ENCODE measurements at places on chromosomes 12 and 14.
A peak's percentile ranks its signal among the peaks of the same experiment; 100 is the strongest.

DNA sequence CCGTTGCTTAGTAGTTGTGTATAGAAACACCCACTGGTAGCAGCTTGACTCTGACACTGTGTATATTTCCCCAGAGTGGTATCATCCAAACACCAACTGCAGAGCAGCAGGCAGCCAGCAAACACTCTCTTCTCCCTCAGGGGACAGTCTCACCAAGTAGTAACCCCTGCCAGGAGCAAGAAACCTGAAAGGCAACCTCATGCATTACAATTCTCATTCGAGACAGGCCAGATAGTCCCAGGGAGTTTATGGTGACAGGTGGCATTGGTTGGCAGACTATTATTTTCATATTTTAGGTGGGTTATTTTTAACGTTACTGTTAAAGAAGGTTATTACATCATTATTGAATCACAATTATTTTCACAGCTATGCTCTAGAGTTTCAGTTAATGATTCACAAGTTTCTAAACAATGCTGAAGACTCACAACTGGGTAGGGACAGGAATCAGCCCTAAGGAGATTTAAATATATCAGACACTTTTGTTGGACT lies 222.8 kb downstream of the EGLN3 start:
- DNase-seq, result no peak

- DNase-seq, result peak; percentile 93
These were observed 1.3 kb upstream of the NCOR2 start for GRCh38 chr12:124568431-124569374.

- no peak for DNase-seq
These were observed 148.4 kb upstream of the BCL2L14 start for GRCh38 chr12:11922361-11922760.

- no peak for DNase-seq
These were observed 94.7 kb downstream of the PRKAB1 start for GRCh38 chr12:119762619-119763018.

- no peak for DNase-seq
These were observed 31.9 kb downstream of the FZD10 start for GRCh38 chr12:130194154-130194553.

GRCh38 chr12:127620735-127621355 lies 646.1 kb upstream of the TMEM132C start:
- DNase-seq, result no peak

DNA sequence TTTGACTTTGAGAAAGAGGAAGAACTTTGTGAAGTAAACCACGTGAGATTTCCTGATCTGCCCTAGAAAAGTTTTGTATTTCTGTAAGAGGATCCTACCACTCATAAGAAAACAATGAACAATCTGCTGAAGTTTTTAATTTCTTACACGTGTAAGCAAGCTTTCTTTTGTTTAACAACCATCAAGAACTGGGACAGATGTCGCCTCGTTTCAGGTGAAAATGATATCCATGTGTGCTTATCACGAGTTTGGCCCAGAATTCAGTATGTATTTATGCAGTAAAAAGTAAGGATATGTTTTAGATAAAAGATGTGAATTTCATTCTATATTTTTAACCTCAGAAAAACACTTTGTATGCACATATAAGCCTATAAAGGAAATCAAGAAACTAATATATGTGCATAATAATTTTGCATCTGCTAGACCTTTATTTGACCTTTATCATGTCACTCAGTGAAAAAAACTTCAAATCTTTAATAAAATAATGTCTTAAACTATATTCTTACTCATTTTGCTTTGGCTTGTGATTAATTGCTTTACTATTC lies 56.9 kb upstream of the DHRS4 start:
- peak; percentile 34 for DNase-seq

GRCh38 chr14:76424359-76424758 lies 48.4 kb downstream of the ESRRB start:
- DNase-seq, result no peak

DNA sequence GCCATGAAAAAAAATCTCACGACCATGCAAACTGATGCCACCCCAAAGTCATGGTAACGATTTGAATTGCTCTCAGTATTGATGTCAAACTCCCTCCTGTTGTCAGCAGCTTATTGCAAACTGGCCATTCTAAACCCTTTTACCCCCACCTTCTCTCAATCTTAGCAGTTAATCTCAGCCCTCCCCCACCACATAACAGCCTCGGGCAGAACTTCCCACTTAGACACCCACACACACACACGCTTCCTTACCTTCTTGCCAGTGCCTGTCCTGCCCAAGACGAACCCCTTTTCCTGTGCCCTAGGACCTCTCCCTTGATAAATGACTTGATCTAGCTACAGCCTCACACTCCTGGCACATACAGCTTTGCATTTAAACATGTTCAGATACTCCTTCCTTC lies 56.6 kb downstream of the GPATCH2L start:
- no peak for DNase-seq

DNA sequence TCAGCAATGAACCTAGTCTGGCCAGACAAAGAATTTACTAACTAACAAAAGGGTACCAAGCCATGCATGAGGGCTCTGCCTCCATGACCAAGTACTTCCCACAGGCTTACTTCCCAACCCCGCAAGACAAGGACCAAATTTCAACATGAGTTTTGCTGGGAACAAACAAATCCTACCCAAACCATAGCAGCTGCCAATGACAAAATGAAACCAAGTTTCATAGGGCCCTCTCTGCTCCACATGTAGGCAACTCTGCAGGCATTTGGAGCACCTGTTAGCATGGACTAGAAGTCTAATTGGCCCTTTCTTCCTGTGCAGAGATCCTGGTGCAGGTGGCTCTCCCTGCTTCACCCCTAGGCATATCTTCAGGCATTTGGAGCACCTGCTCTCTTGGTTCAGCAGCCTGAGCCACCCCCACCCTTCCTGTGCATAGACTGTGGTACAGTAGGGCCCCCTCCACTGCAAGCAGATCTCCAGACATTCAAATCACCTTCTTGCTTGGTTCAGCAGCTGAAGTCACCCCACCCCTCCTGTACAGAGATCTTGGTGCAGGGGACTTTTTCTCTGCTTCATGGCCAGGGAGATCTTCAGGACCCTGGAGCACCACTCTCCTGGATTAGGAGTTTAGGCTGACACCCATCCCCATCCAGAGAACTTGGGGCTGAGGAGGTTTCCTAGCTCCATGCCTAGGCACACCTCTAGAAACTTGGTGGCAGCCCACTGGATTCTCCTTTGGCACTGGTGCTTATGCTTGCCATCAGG lies 308.7 kb downstream of the RPAP3 start:
- no peak for DNase-seq

GRCh38 chr12:28177905-28178304 lies 12.4 kb upstream of the CCDC91 start:
- DNase-seq, result no peak

DNA sequence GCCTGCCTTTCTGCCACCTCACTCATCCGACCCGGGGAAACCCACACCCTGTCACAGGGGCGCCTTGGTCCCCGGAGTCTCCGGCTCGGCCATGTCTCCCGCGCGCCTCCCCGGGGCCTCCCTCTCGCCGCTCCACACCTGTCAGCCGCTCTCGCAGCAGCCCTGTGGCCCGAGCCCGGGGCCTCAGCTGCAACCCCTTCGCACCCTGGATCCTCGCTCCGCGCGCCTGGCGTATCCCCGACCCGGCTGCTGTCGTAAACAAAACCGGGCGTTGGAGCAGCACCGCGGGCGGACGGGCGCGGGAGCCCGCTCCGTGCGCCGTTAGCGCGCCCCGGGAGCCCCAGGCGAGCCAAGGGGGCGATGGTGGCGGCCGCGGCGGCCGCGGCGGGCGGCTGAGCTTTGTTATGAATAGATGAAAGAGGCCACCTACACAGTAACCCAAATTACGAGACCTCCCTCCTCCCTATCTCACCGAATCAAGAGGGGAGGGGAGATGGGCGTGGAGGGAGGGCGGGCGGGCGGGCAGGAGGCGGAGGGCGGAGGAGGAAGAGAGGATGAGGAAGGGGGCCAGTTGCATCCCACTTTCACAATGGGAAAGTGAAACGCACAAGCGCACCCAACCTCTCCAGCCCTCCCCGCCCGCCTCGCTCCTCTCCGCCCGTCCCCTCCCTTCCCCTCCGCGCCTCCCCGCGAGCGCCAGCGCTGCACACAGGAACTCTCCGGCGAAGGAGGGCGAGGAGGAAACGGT lies at the start of gene PLXNC1:
Gene PLXNC1, plus strand, starts transcription at position 587 of the 748 bp plus-strand sequence. CDS start 395 bp downstream, outside the sequence.
- DNase-seq, result no peak

DNA sequence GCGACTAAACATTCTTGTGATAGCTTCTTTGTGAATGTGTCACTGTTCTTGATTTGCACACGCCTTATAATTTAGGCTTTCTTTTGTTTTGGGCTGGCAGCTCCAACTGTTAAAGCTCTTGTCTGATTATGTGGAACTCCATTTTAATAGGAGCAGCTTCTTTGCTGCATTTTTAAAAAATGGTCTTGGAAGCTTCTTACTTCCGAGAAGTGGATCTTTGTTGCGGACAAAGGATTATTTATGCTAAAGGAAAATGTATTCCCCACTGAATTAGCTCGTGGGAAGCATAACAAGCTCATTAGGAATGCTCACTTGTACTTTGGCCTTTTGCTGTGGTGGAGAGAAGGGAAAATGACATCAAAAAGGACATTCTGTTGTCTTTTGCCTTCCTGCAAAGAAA lies 20.0 kb downstream of the GAS2L3 start:
- no peak for DNase-seq

- DNase-seq, result no peak
These were observed 127.1 kb downstream of the GTF2A1 start for GRCh38 chr14:81093651-81094050.

GRCh38 chr12:54579696-54580333 lies 8.6 kb downstream of the PPP1R1A start:
- DNase-seq, result peak; percentile 98

DNA sequence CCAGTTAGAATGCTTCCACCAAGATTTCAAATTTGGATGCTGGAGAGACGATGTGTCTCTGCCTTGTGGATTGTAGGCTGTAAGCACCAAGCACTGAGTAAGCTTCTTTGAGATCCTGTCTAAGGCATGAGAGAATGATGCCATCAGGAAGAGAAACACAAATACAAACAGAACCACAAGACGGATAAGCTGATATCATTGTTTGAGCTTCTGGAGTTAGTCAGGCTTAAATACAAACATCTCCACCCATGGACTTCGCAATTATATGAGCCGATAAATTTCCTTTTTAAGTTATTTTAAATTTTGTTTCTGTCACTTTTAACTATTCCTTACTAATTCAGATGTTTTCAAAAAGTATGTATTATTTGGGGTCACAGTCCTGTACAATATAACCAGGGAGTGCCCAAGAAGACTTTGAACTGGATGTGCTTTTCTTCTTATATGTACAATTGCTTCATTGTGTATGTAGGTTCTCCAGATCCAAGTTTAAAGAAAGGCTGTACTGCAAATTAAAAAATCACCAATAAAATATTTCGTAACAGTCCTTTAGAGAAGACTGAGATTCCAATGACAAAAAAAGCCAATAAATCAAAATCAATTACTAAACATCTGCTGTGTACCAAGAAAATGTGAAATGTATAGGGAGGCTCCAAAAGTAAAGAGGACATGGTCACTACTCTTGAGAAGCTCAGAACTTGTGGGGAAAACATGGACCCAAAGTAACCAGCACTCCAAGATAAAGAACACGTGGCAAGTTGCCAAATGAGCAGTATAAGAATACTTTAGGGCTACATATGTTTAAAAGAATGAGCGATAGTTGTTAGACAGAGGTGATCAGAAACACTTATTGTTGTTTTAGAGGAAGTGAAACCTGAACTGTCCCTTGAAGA lies 274.1 kb downstream of the ADAMTS20 start:
- no peak for DNase-seq

DNA sequence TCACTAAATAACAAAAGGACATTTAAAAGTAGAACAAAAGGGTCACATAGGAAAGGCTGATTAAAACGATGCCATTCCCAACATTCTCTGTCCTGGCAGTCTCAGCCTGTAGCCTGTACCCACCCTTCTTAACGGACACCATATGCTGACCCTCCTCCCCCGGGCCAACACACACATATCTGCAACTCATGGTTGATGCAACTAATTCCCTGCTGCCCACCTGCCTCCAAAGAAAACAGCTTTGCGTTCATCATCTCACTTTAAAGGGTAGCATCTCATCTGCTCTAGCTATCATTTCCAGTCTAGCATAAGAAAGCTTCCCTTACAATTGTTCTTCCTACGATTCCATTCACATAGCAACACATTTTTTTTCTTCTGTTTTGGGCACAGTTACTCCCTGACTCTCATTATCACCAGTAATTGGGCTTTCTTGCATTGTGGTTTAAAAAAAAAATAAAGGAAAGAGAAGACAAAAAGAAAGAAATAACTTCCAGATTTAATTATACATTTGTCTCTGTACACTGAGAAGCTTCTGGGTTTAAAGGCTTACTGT lies 92.9 kb downstream of the KCNC2 start:
- no peak for DNase-seq

DNA sequence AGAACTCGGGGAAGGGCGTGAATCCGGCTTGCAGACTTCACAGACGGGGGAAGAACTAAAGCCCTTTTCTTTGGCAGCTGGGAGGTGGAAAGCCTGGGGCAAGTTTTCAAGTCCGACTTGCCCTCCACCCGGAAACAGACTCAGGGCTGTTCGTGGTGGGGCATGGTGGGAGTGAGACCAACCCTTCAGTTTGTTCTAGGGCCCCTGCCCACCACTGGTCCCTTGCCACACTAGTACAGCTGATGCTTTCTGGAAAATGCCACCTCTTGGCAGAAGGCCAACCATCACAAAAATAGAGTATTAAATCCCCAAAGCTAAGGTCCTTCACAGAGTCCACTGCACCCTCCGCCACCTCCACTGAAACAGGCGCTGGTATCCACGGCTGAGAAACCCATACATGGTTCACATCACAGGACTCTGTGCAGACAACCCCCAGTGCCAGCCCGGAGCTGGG lies 50.4 kb upstream of the DDX11 start:
- DNase-seq, result no peak

- no peak for DNase-seq
These were observed 162.4 kb downstream of the AKAP6 start for GRCh38 chr14:32491416-32492016.

- DNase-seq, result no peak
These were observed 91.7 kb upstream of the SEL1L start for GRCh38 chr14:81625343-81625742.

DNA sequence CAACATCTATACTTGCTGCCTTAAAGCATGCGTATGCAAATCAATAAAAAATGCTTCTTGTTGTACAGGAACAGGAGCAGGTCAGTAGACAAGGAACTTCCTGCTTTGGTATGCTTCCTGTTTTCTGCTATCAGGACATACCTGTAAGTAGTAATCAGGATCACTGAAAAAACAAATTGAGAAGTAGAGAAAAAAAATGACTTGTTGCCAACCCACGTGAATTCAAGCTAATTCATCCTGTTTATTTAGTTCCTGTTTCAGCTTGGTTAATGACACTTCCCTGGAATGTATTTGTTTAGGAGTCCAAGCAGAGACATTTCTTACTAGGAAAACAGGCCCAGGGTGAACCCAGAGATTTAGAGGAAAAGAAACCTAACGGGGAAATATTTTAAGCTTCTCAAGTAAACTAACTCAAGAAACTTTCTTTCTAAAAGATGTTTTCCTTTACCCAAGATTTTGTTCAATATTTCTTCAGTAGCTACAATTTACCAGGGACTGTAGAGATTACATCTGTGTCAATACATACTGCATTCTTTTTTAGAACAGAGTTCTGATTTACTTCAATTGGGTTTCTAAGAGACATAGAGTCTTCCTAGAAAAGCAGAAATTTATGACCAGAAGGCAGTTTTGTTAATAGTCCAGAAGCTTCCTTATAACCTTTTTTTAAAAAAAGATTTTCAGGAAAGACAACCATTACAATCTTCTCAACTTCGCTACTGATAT lies 124.2 kb downstream of the PAWR start:
- DNase-seq, result no peak

GRCh38 chr14:95663226-95663797 lies 22.9 kb upstream of the TCL1B start:
- DNase-seq, result no peak

GRCh38 chr12:92472201-92472600 lies 230.6 kb upstream of the PLEKHG7 start:
- no peak for DNase-seq
